Kidney tubule cell (primary cell): ENCODE measurements at places on chromosomes 3 and 15.

GRCh38 chr15:90414408-90415028 lies 26.5 kb downstream of the IQGAP1 start:
- DNase-seq = peak; percentile 66

DNA sequence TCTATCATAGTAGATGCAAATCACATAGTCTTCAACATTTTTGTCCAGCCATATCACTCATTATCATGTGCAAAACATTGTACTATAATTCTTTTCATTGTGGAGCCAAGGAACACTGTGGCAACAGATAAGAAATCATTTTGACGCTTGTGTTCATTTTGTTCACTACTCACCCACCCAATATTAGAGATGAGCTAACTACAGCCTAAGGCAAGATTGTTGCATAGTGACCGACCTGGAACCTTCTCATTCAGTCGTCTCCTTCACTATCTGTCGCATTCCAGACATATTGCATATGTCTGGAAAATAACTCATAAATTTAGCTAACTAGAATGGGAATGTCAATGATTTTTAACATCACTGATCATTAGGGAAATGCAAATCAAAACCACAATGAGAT lies 270.3 kb downstream of the CGGBP1 start:
- no peak for DNase-seq

DNA sequence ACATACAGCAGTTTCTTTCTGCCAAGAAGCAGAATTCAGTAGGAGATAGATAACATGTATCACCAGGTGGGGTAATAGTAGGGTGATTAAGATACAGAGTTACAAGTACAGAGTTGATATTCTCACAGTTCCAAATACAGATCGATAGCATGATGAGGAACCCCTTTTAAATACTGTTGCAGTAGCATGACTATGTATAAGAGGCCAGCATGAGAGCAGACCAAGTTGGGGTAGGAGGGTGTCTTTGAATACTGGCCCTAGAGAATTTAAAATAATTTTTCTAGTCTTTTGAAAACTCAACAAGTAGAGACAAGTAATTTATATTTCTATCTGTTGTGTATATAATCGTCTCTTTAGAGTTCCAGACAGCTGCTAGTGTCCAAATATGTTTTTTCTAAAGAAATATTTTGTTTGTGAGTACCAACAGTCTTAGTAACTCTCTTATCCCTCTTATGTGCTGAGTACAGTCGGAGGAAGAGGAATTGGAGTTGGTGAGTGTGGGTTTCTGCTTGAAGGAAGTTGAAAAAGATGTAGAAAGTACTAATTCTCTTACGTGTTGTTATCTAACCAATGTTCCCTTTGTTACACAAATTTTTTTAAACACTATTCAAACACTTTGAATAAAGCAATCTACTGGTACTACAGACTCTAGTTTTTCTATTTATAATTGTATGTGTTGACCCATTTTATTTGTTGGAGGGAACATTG lies 30.2 kb downstream of the LYSMD4 start:
- peak; percentile 36 for DNase-seq

- DNase-seq = no peak
These were observed 210.5 kb upstream of the SLC2A2 start for GRCh38 chr3:171237009-171237385.

DNA sequence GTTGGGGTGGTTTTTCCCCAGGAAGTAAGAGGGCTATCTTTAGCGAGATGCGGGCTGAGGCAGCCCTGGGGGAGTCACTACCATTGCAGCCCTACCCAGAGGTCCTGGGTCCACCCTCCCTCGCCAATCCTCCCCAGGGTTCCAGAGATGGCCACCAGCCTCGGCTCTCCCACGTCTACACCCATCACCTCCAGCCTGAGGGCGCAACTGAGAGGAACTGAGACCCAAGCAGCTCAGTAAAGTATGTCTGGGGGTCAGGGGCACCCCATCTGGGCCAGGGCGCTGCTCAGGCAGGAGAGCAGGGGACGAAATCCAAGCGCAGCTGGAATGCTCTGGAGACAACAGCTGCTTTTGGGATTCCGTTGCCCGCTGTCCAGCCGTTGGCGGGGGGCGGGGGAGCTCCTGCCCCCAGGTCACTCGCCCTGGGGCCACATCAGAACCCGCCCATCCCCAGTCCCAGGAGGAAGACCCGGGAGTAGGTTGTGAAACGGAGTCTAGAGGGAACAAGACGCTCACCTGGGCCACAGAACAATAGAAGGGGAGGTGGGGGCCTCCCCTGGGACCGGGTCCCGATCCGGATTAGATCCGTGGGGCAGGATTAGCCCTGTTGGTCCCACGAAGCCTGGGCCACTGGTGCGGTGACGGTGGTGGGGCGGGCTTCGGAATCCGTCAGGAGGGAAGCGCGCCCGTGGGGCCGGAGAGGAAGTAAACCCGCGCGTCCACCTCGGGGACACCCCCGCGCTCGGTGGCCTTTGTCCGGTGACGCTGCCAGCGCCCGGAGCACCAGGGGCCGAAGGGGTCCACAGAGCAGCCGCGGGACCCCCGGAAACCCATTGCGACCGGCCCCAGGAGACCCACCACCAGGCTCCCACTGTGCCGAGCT lies 1.4 kb upstream of the NDUFAF3 start:
- peak; percentile 47 for DNase-seq

- no peak for DNase-seq
These were observed 10.8 kb downstream of the ESYT3 start for GRCh38 chr3:138445236-138445635.

DNA sequence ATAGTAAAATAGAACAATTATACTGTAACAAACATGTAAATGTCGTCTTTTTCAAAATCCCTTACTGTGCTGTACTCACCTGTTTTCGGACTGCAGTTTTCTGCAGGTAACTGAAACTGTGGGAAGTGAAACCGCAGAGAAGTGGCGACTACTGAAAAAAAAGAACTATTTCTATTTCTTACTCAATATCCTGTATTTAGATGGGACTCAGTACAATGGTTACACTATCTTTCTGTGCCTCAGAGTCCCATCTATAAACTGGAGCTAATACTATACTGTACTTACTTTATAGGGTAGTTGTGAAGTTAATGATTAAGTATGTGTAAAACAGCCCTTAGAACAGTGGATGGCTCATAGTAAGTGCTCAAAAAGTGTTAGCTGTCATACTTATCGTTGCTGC lies 14.3 kb upstream of the P2RY12 start:
- peak; percentile 23 for DNase-seq
